ENCODE measurements at places on chromosomes 16 and 17.

DNA sequence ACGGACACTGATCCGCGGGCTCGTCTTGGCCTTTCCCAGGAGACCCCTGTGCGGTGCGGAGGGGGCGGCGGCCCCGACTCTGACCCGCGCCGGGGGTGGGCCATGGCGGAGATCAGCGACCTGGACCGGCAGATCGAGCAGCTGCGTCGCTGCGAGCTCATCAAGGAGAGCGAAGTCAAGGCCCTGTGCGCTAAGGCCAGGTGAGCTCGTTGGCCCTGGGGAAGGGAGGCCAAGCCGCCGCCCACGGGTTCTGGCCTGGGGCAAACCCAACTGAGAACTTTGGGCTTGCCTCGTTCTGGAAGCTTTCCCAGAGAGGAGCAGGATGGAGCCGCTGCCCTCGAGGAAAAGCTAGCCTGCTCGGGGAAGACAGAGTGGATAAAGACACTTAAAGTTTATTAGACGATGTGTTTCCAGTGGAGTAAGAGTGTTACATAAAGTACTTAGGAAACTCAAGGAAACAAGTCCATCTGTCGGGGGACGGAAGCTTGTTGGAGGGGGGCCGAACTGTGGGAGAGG, 540 bp downstream of the PPP4C start:
- DNase-seq = no peak

DNA sequence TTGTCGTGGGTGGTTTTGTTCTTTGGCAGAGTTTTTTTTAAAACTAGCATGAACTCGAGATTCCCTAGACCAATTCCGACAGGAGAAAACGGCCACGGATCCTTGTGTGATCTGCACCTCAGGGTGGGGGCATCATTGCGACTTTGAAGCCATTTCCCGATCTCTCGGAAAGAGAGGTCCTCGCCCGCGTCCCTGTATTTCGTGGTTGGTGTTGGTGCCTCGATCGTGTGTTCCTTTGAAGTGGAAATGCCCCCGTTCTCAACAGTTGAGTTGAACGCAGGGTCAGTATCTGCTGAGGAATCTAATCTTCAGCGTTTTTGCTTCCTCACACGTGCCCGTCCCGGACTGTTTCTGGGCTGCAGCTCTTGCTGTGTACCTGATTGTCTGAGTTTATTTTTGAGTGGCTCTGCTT, 1.1 kb downstream of the CRAMP1 start:
- DNase-seq = no peak

GRCh38 chr17:65850486-65850885, 289.0 kb upstream of the AXIN2 start:
- peak; percentile 64 for DNase-seq

DNA sequence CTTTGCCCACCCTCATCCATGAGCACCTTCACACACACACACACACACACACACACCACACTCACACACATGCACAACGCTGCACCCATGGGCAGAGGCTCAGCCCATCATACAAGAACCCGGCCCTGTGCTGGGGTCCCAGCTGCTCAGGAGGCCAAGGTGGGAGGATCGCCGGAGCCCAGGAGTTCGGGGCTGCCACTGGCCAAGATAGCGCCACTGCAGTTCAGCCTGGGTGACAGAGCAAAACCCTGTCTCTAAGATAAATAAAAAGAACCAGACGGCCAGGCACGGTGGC, 3.4 kb upstream of the FSCN2 start:
- no peak for DNase-seq

- no peak for DNase-seq
Measured at GRCh38 chr17:77307479-77308198, 166.9 kb downstream of the SEC14L1 start.

DNA sequence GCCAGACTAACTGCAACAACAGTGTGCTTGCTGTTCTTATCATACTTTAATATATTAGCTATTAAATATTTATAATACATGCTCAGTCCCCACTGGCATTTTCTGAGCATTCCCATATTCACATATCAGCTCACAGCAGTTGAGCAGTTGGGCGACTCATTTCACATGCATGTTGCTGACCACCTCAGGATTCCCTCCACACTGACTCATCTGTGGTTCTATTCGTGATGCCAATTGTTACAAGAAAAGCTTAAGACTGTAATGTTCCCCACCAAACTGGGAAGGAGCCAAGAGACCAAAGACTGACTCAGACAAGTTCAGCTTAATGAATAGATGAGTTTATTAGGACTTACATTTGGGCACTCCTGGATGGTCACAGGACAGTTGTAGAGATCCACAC, 100.3 kb upstream of the KIF2B start:
- peak; percentile 100 for DNase-seq
